ENCODE measurements at places on chromosomes 12 and 14.

GRCh38 chr12:56676851-56677580, 11.1 kb downstream of the PTGES3 start:
- no peak for DNase-seq

GRCh38 chr14:76820700-76821099, 5.5 kb upstream of the LRRC74A start:
- DNase-seq, result no peak

DNA sequence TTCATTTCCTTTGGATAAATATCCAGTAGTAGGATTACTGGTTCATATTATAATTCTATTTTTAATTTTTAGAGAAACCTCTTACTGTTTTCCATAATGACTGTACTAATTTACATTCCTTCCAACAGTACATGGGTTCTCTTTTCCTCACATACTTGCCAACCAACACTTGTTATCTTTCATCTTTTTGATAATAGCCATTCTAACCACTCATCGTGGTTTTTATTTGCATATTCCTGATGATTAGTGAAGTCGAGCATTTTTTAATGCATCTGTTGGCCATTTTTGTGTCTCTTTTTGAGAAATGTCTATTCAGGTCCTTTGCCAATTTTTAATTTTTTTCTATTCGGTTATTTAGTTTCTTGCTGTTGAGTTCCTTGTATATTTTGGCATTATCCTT, 457.7 kb upstream of the PDE3A start:
- no peak for DNase-seq

GRCh38 chr14:76868454-76869170, 42.4 kb downstream of the LRRC74A start:
- no peak for DNase-seq

- peak; percentile 29 for DNase-seq
Observed at GRCh38 chr12:56758728-56759262, 4.3 kb upstream of the HSD17B6 start.

- DNase-seq, result peak; percentile 51
Observed at GRCh38 chr12:115998119-115998633, 279.3 kb downstream of the MED13L start.

- peak; percentile 92 for DNase-seq
Observed at GRCh38 chr14:101962503-101962874, 1.9 kb upstream of the DYNC1H1 start.

- DNase-seq, result no peak
Observed at GRCh38 chr12:33182485-33182884, 257.1 kb downstream of the SYT10 start.

DNA sequence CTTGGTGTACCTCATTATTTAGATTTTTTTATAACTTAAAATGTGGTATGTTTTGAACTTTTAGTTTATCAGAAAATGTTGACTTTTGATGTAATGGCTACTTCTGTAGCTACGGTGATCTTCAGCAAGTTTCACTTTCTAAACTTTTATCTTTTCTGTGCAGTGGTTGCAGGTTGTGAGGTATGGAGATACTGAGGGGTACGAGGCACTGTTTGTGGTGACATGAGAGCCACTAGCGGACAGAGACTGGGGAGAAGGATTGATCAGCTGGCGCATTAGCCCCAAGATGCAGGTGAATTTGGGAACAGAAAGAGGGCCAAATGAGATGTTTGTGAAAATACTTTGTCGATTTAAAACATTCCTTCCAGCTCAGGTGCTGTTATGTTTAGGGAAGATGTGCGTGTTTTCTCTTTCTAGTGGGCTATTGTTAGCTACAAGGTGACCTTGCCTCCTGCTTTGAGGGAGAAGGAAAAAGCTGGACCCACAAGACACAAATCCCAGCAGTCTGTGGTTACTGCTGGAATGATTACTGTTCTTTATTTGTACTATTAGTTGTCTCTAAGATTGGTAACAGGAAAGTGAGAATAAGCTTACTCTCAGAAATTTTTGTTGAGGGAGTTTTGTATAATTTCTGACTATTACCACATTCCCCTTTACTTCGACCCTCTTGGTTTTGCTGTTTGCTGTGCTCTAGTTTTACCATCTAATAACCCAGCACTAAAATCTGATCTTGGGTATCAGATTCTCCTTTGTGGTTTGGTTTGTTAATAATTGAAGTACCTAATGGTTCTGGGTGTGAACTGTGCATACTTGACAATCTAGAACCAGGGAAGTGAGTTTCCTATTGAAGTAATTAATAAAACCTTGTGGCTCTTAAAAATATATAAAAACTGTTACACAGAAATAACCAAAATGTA, 61.7 kb downstream of the FBXO34 start:
- peak; percentile 33 for DNase-seq

- peak; percentile 73 for DNase-seq
Observed at GRCh38 chr12:109098183-109098604, 797 bp downstream of the UNG start.

DNA sequence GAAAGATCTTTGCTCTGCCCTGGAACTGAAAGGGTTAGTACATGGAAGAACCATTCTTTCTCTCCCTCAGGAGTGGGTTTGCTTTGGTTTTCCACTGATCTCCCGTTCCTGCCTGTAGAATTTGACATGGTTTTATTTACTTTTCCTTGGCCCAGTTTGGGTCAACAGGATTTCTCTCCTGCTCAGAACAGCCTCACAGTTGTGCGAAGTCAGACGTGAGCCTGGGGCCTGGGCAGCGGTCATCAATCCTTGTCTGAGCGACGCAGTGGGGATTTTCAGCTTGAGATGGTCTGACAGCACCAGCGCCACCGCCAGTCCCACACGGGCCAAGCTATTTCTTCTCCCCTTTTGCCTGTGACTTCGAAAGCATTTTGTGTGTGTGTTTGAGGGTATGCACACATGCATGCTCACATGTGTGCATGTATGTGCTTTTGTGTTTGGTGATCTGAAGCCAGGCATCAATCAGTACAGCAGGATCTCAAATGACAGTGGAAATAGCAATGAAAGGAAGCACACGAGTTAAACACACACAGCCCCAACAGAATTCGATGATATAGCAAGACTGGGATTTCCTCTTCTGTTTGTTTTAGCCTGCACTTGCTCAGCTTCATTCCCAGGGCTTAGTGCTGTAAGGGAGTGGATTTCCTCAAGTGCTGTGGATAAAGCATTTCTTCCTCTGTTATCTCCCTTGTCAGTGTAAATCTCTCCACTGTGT, 58.3 kb downstream of the SMOC1 start:
- DNase-seq, result no peak

- DNase-seq, result peak; percentile 43
Observed at GRCh38 chr12:102948941-102949352, 8.5 kb upstream of the ASCL1 start.

- no peak for DNase-seq
Observed at GRCh38 chr14:92934196-92935085, 11.5 kb downstream of the CHGA start.

DNA sequence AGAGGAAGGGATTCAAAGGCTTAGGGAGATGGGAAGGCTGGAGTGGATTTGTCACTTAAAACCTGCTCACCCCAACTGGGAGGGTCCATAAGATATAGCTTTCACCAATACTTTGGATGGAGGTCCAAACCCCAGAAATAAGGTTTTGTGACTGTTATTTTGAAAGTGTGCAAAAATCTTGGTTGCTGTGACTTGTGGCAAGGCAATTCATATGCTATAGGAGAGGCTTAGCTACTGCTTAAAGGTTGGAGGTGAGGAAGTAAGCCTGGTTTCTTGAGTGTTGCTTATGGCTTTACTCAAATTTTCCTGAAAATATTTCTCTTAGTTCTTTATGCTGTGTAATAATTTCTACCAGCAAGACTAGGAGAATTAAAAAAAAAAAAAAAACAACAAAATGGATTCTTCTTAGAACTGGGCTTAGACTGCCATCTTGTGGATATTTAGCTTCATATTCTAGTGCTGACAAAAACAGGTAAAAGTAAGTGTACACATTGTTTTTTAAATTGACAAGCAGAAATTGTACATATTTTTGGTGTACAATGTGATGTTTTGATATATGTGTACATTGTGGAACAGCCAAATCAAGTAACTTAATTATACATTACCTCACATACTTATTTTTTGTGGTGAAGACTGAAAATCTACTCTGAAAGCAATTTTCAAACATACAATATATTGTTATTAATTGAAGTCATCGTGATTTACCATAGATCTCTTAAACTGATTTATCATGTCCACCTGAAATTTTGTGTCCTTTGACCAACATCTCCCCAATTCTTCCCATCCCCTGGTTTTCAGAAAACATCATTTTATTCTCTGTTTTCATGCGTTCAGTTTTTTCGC, 23.0 kb downstream of the PDE6H start:
- peak; percentile 86 for DNase-seq

DNA sequence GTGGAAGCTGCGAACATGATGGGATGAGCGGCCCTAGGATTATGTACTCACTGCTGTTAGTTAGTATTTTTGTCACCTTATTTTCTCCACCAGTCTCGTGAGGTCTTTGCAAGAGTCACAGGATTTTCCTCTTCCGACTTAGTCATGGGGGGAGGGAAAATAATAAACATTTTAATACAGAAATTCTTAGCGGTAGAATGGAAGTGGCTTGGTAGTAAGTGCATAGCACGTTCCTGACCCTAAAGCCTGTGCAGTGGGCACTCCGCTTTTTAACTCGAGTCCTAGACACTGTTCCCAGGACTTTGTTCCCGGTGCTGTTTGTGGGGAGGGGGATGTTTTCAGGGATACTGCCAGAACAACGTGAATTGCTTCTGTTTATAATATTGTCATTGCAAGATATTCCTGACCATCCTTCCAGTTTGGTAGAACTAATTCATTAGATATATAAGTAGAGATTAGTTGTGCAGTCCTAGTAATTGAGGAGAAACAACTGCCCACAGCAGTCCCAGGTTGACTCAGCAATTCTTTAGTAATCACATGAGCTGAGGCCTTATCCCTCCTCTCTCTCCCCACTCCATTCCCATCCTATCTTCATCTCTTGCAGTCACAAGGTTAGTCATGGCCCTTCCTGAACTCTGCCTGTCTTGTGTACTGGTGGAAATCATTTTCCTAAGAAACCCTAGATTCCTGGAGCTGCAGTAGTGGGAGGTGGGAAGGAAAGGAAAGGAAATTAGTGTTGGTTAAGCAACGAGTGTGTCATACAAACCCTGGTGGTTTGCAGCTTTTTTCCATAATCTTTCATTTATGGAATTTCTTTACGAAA, 799 bp downstream of the SLC38A6 start:
- peak; percentile 85 for DNase-seq

DNA sequence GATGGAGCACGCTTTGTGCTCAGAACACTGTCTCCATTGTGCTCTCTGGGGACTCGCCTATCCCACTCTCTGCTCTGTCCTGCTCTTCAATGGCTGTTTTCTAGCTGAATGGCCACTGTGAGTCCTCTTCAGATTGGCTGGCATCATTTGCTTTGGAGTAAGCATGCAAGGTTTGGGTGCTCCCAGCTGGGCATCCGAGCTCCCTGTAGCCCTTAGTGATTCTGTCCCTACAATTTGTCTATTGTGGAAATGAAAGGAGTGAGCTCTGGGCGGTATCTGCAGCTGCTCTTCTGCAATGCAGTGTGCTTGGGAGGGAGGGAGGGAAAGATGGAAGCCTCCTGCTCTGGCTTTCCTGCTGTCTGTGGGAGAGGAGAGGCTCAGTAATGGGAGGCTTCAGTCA, 84.8 kb downstream of the SMOC1 start:
- DNase-seq, result no peak

DNA sequence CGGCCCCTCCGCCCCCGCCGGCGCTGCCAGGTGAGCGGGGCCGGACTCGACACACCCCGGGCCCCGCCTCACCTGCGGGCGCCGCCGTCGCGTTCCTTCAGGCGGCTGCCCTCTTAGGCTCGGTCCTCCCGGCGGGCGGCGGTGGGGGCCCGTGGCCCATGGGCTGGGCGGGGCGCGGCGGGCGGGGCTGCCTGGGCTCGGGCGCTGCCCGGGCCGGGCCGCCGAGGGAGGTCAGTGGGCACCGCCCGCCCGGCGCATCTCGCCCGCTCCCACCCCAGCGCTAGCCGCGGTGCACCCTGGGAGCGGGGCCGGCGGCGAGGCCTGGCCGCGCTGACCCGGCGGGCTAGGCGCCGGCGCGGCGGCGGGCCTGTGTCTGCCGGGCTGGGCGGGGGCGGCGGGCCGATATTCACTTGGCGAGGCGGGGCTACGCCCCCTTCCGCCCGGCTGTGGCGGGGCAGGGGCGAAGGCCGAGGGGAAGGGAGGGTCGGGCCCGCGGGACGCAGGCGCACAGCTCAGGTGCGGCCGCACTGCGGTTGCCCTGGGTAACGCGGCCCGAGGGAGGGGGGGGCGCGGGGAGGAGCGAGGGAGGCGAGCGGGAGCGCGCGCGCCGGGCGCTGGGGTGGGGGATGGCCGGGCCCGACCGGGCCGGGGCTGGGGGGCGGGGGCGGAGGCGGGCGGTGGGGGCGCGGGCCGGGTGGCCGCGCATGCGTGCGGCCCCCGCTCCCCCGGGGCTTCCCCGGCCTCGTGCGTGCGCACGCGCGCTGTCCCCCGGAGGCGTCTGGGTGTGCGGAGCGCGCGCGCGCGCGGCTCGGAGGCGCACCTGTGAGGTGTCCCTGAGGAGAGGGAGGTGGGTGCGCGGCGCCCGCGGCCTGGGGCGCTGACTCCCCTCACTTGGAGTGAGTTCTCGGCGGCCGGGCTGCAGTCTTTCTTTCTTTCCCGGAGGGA, at the start of the genes CCDC92 and ZNF664:
CCDC92 (minus strand) TSS at position 375 of the 945 bp plus-strand sequence. CDS start 28,526 bp downstream, outside the sequence.
ZNF664 (plus strand) TSS at position 759 of the 945 bp plus-strand sequence. CDS start 38,930 bp downstream, outside the sequence.
- peak; percentile 88 for DNase-seq

- DNase-seq, result peak; percentile 97
Observed at GRCh38 chr12:124369055-124369826, 74.3 kb downstream of the RFLNA start.

DNA sequence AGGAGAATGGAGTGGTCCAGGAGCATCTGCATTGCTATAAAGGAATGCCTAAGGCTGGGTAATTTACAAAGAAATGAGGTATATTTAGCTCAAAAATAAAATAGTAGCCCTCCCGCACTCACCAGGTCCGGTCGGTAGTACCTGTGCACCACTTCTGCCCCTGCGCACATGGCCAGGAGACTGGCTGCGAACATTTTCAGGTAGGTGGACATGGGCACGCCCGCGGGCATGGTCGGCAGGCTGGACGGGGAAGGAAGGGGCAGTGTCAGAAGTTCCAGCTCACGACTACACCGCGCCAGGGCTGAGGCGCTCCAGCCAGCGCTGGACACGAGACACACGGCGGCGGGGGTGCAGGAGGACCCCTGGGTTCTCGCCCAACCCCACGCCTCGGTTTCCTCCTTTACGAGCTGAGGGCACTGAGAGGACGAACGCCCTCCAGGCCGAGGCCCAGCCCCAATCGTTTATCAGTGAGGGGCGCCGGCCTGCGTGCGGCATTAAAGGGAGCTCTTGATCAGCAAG, 9.1 kb upstream of the TDG start:
- DNase-seq, result no peak

GRCh38 chr14:51008446-51008845, 64.2 kb upstream of the PYGL start:
- no peak for DNase-seq

- DNase-seq, result peak; percentile 71
Observed at GRCh38 chr12:113403435-113404415, at the start of gene SDS. SDS (minus strand) TSS chr12:113403887; CDS start chr12:113399708, 4,179 bp downstream.

DNA sequence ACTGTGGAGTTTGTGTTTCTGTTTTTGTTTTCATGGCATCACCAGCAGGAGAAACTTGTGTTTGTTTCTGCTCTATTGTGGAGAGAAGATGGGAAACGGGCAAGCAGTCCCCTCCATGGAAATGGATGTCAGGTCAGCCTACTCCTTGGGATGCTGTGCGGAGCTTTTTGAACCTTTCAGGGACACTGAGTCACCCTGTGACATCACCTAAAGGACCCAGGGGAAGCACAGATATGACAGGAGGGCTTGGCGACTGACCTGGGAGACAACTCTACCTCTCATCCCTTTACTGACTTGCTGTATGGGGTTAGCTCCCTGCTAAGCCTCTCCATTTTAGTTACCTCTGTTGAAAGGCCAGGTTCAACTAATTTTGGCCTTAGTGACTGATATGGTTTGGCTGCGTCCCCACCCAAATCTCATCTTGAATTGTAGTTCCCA, 706.9 kb upstream of the TMEM132C start:
- DNase-seq, result no peak

GRCh38 chr12:31651893-31652521, 7.5 kb upstream of the ETFBKMT start:
- DNase-seq, result peak; percentile 45

Data from fibroblast of lung (primary cell).